SK-N-DZ (cell line): ENCODE measurements at places on chromosomes 2 and 18.

DNA sequence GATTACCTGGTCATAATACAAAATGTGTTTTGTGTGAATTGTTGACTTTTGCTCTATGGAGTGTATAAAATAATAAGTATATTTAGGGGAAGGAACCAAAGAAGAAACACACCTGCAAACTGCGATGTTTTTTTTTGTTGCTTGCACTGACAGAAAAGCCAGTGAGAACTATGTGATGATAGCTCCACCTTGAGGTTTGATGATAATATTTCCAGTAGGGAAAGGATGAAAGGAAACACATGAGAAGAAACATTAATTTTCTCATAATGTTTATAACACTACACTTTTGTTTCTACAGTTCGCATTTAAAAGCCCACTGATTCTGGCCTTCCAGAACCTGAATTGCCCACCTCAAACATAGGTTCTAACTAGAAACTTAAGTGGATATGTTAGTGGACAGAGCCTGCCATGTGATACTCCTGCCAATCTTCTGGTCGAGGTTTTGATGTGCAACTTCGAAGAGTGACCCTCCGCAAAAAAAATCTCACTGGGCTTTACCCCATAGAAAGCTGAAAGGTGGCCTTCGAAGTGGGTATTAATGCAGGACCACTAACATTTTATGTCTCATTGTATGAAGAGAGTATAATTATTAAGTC, 476.4 kb upstream of the SPHKAP start:
- DNase-seq = peak; percentile 4

DNA sequence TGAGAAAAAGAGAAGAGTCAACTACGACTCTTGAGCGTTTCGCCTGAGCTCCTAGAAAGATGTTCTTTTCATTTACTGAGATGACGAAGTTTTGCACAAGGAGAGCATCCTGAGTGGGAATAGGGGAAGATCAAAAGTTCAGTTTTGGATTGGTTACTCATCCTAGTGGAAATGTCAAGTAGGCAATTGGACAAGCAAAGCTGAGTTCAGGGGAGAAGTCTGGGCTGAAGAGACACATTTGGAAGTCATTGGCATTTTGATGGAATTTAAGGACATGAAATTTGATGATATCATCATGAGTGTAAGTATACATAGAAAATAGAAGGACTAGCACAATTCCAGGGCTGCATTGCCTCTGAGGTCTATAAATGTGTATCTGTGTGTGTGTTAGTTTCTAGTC, 416.6 kb downstream of the RAD51AP2 start:
- DNase-seq = no peak

DNA sequence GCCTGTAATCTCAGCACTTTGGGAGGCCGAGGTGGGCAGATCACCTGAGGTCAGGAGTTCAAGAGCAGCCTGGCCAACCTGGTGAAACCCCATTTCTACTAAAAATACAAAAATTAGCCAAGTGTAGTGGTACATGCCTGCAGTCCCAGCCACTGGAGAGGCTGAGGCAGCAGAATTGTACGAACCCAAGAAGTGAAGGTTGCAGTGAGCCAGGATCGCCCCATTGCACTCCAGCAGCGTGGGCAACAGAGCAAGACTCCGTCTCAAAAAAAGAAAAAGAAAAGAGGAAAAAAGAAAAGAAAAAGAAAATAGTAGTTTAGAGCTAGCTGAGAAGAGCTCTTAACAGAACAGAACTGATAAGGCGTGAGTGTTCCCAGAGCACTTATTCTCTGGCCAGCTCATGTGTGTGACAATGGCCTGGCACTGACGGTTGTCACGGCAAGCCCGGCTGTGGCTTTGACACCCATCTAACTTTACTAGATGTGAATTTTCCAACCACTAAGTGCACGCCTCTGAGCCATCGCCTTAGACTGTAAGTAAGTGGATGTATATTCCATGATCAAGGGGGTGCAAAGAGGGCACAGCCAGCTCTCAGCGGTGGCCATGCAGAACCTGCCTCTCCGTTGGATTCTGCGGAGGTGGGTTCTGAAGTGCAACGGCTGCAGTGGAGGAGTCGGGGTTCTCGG, 80.0 kb downstream of the ZNF516 start:
- DNase-seq = no peak

DNA sequence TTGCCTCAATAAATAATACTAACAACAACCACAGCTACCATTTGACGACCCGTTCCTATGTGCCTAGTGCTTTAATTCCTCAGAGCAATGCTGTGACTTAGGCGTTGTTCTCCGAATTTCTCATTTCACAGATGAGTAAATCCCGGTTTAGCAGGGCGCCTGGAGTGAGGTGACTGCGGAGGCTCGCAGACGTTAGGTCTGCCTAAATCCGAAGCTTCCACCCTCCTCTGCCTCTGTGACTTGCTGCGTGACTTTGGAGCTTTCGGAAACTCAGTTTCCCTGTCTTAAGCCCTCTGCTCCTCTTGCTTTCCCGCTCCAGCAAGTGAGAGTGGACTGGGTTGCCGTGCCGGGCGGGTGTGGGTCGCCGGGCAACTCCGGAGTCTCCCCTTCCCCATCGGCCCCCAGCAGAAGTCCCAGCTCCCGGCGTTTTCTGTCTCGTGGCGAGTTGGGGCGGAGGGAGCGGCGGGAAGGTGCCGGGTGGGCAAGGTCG, 711 bp upstream of the ATOH8 start:
- no peak for DNase-seq

GRCh38 chr18:23784832-23785245, 95.6 kb downstream of the LAMA3 start:
- DNase-seq = no peak

DNA sequence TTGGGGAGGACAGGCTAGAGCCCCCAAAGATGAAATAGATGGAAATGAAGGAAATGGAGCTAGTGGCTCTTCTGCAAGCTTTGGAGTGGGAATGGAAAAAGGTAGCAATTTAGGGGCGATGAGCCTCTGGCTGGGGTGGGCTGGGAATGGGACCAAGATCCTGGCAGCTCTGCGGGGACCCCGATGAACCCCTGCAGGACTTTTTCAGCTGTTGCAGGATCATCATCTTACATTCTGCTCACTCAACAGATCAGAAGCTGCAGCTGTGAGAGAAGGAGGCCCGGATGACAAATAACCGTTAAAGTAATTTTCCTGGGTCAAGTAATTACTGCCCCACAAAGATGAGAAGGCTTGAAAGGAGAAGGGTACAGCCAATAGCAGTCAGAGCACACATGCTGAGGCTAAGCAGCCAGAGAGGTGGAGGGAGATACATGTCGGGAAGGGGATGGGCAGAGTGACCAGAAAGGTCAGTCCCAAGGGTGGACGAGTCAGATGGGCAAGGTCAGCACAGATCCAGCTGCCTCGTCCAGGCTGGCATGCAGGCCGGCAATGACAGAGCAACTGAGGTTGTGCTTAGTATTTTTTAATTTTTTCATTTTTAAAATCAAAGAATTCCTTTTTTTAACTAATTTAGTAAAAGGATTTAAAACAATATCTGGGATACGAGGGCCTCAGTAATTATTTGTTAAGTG, 245.0 kb upstream of the RAB6C start:
- DNase-seq = no peak

DNA sequence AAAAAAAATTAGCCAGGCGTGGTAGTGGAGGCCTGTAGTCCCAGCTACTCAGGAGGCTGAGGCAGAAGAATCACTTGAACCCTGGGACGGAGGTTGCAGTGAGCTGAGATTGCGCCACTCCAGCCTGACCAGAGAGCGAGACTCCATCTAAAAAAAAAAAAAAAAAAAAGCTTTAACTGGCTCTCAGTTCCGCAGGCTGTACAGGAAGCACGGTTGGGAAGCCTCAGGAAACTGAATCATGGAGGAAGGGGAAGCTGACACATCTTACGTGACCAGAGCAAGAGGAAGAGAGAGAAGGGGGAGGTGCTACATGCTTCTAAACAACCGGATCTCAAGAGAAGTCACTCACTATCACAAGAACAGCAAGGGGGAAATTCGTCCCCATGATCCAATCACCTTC, 505.6 kb upstream of the SLC8A1 start:
- no peak for DNase-seq

GRCh38 chr2:36322108-36322507, 33.5 kb upstream of the CRIM1 start:
- DNase-seq = no peak

GRCh38 chr2:110211938-110212858, at the start of gene MTLN:
Gene MTLN, minus strand, starts transcription at chr2:110212547. Its CDS starts 22 bp downstream, at chr2:110212525.
- peak; percentile 64 for DNase-seq

GRCh38 chr2:142218471-142218870, 87.7 kb upstream of the LRP1B start:
- DNase-seq = no peak

DNA sequence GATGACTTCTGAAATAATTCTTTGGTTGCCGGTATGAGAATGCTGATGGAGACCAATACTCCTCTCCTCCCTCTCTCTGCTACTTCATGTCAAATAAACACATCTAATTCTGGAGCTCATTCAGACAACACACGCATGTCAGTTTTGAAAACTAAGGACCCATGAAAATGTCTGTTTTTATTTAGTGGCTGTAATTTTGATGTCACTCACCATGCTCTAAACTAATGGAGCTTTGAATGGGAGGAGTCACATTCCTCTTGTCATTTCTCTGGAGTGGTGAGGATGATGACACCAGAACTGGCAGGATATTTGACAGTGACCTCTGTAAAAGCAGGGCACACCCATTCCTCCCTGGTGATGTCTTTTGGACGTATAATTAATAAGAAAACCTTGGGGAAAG, 163.0 kb downstream of the PHLPP1 start:
- DNase-seq = no peak

DNA sequence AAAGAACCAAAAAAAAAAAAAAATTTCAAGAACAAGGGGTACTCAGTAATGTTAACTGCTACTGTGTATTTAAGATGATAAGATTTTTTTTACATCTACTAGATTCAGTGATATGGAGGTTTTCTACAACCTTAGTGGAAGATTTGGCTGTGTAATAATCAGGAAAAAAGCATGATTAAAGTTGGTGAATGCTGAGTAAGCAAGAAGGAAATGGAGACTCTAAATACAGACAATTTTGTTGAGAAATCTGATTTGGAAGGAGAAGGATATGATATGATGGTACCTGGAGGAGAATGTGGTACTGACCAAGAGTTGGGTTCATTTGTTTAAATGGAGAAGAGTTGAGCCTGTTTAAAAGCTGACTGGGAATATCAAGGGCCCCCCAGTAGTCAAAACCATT, 125.1 kb downstream of the WDPCP start:
- DNase-seq = no peak
